Suppressor macrophage treated with lipopolysaccharide for 4 hours (primary cell): ENCODE measurements at places on chromosomes 13 and 19.

GRCh38 chr19:45512881-45513483 lies 5.7 kb downstream of the VASP start:
- DNase-seq, result no peak

DNA sequence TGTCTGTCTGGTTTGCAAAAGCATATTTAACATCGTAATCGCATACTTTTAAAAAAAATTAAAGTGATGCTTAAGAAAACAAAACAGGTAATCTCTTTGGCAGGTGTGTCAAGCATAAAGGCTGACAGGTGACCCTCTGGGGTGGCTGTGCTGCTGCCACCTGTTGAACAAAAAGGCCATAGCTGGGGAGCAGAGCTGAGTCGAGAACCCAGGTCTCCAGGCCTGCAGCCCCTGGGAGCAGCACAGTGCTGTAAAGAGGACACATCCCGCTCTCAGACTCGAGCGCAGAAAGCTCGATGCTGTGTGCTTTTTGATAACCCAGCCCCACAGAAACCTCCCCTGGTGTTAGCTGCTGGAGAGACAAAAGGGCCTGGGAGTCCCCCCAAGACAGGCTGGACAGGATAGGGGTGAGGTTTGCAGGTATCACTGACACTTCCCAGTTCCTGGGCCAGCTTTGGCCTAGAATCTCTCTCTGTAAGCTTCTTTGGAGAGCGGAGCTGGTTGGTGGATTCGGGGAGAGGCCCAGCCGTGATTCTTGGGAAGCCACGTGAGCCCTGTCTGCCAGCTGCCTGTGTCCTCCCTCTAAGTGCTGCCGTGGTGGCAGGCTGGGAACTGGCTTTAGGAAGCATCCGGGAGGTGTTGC lies 66.9 kb downstream of the C13orf42 start:
- no peak for DNase-seq

GRCh38 chr19:52898101-52898500 lies 666 bp upstream of the ZNF320 start:
- no peak for DNase-seq

DNA sequence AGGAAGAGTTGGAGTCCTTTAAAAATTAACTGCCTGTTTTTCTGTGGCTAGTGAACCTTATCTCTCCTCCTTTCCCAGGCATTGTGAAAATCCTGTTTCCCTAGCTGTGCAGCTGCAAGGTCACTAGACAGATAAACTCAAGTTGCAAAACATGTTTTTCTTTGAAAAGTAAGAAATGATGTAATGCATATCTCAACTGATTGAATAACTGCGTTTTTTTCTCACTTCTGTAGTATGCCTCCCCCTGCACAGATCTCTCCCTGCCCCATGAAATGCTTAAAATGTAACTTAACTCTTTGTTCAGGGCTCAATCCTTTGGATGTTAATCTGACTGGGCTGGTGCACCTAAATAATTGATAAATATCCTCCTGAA lies 27.7 kb upstream of the CYSLTR2 start:
- peak; percentile 45 for DNase-seq

- no peak for DNase-seq
These were observed 53.6 kb downstream of the FAM216B start for GRCh38 chr13:42834946-42835345.

GRCh38 chr13:50955798-50956197 lies 46.2 kb downstream of the RNASEH2B start:
- no peak for DNase-seq

DNA sequence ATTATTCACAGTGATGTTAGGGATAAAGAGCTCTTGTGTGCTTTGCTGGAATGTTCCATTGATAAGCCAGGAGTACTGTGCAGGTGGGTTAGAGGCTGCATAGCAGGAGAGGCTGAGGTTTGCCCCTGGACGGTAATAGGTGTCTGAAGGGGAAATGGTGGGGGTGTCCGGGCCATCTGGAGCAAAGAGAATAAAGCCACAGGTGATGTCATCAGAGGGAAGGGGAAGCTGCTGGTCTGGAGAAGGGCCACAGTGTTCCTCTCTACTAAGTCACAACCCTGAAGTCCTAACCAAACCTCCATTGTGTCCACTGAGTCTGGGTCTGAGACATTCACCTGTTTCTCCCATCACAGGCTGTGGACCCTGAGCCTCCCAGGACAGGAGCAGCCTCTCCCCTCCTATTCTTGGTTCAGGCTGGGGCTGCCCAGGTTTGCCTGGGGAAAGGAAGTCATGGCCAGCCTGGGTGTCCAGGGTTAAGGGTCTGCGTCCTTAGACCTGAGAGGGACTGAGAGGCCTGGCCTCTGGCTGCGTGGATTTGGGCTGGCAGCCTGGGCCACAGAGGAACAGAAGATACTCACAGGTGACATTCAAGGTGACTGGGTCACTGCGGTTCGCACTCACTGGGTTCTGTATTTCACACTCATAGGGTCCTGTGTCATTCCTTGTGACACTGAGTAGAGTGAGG lies 6.8 kb downstream of the CEACAM1 start:
- peak; percentile 24 for DNase-seq

- peak; percentile 66 for DNase-seq
These were observed 7.2 kb upstream of the ZNF606 start for GRCh38 chr19:58009666-58010301.

DNA sequence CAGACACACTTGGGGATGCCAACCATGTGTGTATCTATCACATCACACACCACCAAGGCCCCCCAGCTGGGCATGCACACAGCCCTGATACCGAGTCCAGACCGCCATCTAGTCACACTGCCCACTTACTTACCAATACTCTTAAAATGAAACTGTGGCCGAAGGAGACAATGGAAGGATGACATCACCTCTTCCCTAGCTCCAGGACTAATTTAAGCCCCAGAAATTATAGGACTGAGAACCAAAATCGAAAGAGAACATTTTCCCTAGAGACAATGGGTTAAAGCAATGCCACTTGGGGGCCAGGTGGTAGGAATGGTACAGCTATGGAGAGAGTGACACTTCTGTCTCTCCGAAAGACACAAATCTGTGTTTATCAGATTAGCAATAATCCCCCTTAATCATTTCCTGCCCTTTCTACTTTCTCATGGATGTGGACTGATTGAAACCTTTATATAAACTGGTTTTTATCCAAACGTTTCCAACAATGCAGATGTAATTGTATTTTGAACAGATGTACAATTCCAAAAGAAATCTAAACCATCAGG lies 663 bp upstream of the GGACT start:
- no peak for DNase-seq

GRCh38 chr19:57830071-57830602 lies at the start of gene ZNF587B:
Gene ZNF587B, plus strand, starts transcription at chr19:57830299. Its CDS starts 230 bp downstream, at chr19:57830529.
- DNase-seq, result no peak

DNA sequence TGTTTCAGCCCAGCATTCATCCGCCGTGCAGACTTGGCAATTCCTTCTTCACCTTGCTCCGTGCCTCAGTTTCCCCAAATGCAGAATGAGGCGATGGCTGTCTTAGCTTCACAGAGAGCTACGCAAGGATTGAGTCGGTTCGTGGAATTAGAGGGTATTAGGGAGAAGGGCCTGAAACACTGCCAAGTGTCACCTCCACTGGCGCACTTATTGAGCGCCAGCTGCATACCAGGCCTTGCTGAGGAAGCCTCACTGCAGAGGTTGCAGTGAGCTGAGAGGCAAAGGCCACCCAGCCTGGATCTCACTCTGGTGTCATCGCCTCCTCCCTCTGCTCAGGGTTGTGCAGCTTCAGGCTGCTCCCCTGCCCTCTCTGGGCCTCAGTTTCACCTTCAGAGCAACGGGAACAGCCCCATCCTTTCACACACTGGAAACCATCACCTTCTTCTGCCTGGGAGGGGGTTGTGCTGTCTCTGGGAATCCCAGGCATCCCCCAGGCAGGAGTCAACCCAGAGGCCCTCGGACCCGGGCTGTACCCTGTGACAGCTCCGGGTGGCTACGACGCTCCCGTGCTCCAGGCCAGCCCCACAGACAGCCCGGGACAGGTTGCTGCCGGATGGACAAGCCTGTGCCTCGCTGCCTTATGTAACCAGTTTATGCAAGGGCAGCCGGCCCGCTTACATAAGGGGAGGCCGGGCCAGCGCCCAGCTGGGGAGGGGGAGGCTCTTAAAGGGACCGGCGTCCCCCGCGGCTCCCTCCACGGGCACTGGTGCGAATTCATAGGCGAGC lies 31.9 kb downstream of the NFIC start:
- no peak for DNase-seq
